Adipocyte (in vitro differentiated cells): ENCODE measurements at places on chromosomes 1 and 21.

DNA sequence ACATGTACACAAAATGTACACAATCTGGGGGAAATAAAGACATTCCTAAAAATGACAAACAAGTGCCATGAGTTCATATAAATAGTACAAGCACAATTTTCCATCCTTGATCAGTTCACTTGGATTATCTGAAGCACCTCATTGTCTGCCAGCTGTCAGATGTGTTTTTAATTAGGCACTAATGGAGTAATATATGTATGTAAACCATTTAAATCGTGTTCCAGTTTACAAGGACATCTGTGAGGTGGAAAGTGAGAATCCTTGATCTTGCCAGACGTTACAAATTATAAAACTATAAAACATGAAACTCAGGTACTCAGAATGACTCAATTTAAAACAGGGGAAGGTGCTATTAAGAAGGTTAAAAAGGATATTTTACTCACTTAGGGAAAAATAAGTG lies 1312.2 kb downstream of the PLA2G4A start:
- DNase-seq: no peak

DNA sequence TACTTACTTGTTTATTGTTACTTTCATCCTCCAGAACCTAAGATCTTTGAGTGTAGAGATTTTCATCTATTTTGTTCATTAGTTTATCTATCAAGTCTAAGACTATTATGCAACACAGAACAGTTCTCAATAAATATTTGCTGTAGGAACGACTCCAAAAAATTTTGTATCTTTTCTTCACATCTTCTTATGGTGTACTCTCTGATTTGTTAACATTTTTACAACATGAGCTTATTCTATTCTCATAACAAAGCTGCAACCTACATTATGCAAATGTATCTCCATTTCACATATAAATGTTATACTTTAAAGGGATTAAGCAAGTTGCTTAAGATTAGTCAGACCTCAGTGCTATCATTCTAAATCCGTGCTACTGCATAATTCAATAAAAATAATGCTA lies 514.2 kb upstream of the ZP4 start:
- DNase-seq: no peak

GRCh38 chr1:67307251-67308060 lies at the start of gene IL12RB2:
Gene IL12RB2 (plus strand): TSS chr1:67307873. CDS start chr1:67320369, 12,496 bp downstream.
- peak; percentile 36 for DNase-seq

GRCh38 chr1:7262611-7263010 lies 477.4 kb downstream of the CAMTA1 start:
- DNase-seq: no peak

- DNase-seq: peak; percentile 16
These were observed 19.3 kb downstream of the PRKACB start for GRCh38 chr1:84163123-84163931.

- no peak for DNase-seq
These were observed 474.4 kb downstream of the SETD4 start for GRCh38 chr21:35585878-35586277.

- DNase-seq: no peak
These were observed 392 bp downstream of the GSTM2 start for GRCh38 chr1:109668123-109668775.

DNA sequence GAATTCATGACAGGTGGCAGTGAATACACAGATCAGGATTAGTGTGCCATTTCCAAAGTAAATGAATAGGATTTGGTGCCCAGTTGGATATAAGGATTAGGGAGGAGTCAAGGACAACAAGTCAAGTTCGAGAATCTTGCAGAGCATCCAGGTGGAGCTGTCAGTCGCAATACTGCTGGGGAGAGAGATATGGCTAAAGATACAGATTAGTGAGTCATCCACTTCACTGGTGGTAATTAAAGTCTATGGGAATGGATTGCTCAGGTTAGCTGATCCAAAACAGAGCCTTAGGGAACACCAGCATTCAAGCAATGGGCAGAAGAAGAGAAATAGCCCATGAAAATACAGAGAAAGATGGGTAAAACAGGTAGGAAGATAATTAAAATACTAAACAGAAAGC lies 26.8 kb downstream of the BCAS2 start:
- DNase-seq: no peak

DNA sequence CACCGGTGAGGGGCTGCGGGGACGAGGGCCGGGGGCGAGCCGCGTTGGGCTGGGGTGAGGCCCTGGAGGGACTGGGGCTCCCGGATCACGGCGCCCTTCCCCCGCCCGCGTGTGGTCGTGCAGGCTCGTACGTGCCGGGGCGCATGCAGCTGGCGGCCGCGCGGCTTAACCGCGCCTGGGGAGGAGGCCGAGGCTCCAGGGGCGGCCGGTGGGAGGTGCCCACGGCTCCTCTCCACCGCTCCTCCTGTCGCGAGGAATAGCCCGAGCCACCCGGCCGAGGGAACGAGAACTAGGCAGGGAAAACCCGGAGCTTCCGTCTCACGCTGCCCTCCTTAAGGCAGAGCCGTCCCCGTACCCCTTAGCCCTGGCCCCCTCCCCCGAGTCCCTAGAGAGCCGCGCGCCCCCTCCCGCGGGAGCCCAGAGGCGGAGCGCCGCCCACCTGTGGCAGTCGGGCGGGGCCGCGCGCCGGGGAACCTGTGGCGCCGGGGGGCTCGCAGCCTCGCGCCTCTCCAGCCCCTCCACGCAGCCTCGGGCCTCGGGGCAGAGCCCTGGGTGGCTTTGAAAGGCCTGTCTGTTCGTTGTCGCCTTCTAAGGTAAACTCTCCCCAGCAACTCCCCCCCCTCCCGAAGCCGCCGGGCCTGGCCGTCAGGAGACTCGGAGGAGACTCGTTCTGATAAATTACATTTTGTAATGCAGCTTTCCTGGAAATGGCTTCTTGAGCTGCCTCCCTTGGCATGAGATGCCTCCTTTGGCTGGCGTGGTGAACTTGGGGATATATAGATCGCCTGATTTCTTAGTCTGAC lies 746 bp downstream of the AK4 start:
- DNase-seq: peak; percentile 74

- no peak for DNase-seq
These were observed 71.7 kb downstream of the ENAH start for GRCh38 chr1:225581186-225581585.

DNA sequence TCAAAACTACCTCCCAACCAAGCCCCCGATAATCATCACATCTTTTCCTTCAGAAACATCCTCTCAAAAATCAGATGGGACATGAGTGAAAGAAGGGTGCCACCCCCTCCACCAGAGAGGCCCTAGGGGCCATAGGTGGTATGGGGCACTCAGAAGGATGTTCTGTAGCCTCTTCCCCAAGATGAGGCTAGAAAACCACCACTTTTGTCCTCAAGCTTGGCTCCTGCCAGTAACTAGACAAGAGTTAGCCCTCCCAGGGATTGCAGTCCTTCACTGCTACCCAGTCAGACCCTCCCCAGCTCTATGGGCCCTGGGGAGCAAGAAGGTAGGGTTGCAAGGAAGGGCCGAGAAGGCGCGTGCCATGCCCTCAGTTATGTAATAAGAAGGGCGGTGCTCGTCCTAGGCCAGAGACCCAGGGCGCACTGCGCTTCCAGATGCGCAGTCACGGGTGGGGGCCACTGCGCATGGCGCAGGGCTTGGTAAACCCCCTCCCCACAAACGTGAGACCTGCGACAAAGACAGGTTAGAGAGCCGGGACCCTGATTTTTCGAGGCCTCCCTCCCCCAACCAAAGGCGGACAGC lies 69.7 kb downstream of the CD46 start:
- no peak for DNase-seq

- no peak for DNase-seq
These were observed 245.3 kb upstream of the ZP4 start for GRCh38 chr1:238135708-238136664.

GRCh38 chr1:223745731-223746130 lies 33.4 kb downstream of the CAPN2 start:
- no peak for DNase-seq

DNA sequence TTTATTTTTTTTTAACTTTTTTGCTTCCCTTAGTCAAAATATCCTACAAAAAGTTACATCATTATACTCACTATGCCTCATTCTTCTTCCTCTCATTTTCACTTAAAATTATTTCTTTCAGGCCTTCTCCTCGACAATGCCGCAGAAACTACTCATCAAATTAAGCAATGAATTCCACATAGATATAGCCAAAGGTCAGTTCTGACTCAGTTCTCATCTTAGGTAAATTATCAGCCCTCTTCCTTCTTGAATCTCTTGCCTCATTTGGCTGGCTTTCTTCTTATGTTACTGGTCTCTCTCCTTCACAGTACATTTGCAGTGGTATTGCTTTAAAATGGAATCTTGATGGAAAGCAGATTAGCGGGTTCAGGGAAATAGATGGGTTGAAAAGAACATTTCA lies 260.7 kb upstream of the BRINP3 start:
- DNase-seq: peak; percentile 60

GRCh38 chr1:14332158-14332557 lies 266.3 kb upstream of the KAZN start:
- DNase-seq: no peak

- peak; percentile 71 for DNase-seq
These were observed 10.8 kb downstream of the ASAP3 start for GRCh38 chr1:23473037-23473800.

DNA sequence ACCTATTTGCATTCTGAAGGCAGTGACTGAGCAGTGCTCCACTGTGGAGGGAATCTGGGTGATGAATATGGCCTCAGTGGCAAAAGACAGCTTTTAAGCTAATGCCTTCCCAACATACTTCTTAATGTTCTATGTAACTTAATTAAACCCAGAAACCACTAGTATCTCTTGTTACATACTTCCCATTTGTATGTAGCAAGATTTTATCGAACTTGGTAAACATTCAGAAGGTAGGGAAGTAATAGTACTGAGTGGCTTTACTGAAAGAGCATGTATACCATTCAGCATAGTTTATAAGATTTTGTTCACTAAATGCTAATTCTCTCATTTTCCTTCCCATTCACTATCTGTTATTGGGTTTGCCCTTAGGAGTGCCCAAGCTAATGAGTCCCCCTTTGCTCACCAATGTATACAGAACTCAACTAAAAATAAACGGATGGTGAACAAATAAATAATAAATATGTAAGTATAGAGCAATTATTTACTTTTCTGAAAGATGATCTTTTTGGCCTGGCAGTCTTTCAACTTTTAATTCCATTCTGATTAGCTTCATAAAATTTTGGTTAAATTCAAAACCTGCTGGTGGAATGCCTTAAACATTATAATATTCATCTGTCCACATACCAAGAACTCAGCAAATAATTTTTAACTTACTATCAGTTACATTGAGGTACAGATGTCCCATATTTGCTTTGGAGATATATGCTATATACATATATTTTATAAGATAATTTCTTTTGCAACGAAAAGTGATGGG lies 204.4 kb downstream of the APP start:
- DNase-seq: peak; percentile 16

DNA sequence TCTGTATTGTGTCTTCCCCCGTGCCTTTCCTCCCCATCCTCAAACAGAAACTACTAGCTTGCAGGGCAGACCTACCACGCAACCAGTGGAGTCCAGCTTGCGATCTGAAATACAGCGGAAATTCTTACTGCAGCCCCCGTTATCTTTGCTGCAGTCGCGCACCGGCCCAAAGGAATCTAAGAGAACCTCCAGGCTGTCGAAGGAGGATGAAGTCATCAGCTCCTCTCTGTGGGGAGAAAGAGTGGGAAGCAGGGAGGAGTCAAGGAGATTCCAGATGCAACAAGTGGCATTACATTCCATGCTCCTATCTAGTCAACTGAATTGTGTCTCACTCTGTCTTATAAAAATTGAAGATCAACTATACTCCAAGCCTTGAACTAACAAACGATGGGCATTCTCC lies 206.9 kb downstream of the ASTN1 start:
- DNase-seq: no peak

- peak; percentile 2 for DNase-seq
These were observed 111.9 kb downstream of the ZBTB18 start for GRCh38 chr1:244162786-244163530.

DNA sequence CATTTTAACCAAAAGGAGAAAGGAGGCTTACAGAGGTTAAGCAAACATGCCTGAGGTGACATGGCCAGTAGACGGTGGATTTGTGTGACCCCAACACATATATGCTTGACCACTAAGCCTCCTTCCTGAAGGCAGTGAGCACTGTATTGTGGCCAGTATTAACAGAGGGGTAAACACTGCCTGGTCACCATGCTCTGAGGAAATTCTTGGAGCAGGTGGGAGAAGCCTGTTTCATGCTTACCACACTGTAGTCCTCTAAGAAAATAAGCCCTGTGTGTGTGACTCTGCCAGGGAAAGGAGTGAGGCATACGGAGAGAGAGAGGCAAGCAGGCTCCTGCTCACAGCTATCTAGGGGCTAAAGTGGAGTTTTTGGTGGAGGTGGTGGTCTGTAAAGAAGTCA lies 102.7 kb downstream of the KCND3 start:
- DNase-seq: no peak

- DNase-seq: peak; percentile 86
These were observed 21.7 kb downstream of the CACNA1S start for GRCh38 chr1:201090541-201090940.

GRCh38 chr1:48470950-48471690 lies 884 bp downstream of the SPATA6 start:
- peak; percentile 40 for DNase-seq

- no peak for DNase-seq
These were observed 2.9 kb downstream of the NCDN start for GRCh38 chr1:35560256-35561225.

GRCh38 chr1:22488319-22488718 lies 36.7 kb downstream of the ZBTB40 start:
- DNase-seq: no peak

- no peak for DNase-seq
These were observed 31.2 kb downstream of the PIK3C2B start for GRCh38 chr1:204463125-204464060.

GRCh38 chr21:14875186-14875585 lies 189.6 kb downstream of the NRIP1 start:
- DNase-seq: no peak

DNA sequence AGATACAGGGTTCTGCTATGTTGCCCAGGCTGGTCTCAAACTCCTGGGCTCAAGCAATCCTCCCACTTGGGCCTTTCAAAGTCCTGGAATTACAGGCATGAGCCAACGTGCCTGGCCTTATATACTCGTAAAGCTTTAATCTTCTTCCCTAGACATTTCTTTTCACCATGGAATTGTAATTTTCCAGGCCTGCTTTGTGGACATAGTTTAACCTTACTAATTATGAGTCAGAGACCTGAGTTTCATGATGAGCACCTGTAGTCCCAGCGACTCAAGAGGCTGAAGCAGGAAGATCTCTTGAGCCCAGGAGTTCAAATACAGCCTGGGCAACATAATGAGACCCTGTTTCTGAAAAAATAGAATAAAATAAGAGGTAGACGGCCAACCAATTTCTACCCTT lies 12.3 kb downstream of the PATJ start:
- DNase-seq: no peak
